ENCODE measurements at places on chromosomes 2 and 18.

DNA sequence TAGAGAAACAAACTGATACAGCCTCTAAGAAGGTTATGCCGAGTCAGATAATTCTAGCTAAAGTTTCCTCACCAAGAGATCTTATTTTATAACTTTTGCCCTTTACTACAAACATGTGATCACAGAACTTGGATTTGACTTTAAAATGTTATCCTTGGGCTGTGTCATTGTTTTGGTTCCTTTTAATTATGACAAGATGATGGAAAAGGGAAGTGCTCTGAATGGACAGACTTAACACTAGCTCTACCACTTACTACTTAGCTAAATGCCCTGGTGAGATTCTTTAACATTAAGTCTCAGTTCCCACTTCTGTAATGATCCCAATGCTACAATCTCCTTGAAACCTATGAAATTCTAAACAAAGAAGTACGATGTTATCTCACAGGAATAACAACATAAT is 69.9 kb downstream of the RTTN start:
- DNase-seq: no peak

GRCh38 chr2:40189881-40190280 is 262.0 kb downstream of the SLC8A1 start:
- DNase-seq: no peak

- DNase-seq: no peak
These were observed 224.0 kb upstream of the LINC00305 start for GRCh38 chr18:64372850-64373249.

GRCh38 chr18:12059334-12060181 is 34.1 kb upstream of the ANKRD62 start:
- DNase-seq: no peak

- DNase-seq: no peak
These were observed 249.3 kb downstream of the NDUFA10 start for GRCh38 chr2:239775623-239776435.

DNA sequence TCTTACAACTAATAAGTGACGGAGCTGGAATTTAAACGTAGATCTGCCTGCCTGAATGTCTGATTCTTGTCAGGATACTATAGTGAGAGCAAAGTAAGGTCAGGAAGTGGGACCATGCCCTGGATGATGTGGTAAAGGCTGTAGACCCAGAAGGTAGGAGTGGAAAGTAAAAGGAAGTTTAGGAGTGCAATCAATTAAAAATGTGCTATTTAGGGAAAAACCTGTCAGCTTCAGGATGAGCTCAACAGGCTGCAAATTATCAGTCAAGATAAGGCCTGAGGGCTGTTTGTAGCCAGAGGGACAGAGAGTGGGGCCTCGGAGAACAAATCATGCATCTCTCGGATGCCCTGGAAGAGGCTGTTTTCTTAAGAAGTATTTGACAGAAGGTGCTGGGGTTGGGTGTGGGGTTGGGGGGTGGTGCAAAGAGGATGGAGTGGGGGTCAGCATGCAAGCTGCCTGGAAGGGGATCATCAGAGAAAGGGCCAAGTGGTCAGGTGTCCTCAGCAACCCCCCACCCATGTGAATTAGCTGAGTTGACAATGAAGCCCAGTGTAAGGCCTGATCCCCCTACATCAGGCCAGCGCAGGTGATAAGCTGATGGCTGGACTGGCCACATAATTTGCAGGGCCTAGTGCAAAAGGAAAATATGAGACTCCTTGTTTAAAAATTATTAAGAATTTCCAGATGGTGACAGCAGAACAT is 53.2 kb upstream of the MAPRE3 start:
- DNase-seq: no peak

Measured in stimulated activated CD8-positive, alpha-beta memory T cell treated with anti-CD3 and anti-CD28 coated beads, Interleukin-4, amount 100 ng/mL, for 4 hours (primary cell).